ENCODE measurements at places on chromosomes 12 and 14.
A peak's percentile ranks its signal among the peaks of the same experiment; 100 is the strongest.

- DNase-seq: no peak
These were observed 7.4 kb downstream of the NKX2-1 start for GRCh38 chr14:36512585-36513003.

- DNase-seq: no peak
These were observed 85.8 kb upstream of the WSCD2 start for GRCh38 chr12:108043286-108043685.

GRCh38 chr12:77115471-77115870 is 50.1 kb upstream of the E2F7 start:
- DNase-seq: no peak

DNA sequence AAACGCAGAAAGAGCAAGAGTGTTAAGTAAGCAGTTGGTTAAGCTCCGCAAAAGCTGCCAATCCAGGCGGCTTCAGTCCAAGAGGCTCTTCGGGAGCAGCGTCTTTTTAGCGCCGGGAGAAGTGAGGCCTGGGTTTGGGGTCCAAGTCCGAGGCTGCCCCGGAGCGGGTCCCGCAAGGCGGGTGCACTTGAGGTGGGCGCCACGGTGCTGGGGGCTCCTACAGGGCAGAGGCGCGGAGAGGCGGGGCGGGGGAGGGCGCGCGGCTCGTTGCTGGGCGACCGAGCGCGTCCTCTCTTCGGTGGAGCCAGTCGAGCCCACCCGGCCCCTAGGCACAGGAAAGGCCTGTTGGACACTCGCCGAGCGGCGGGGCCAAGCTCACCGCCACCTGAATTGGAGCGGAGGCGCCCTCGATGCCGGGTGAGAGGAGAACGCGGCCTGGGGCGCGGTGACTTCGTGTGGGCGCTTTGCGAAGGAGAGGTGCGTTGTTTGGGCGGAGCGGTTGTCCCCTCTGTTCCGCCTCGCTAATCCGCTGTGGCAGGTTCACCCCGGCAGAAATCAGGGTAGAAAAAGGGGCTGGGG is 15.6 kb downstream of the TTC6 start:
- DNase-seq: no peak

- no peak for DNase-seq
These were observed 60.6 kb downstream of the SUDS3 start for GRCh38 chr12:118436986-118437385.

DNA sequence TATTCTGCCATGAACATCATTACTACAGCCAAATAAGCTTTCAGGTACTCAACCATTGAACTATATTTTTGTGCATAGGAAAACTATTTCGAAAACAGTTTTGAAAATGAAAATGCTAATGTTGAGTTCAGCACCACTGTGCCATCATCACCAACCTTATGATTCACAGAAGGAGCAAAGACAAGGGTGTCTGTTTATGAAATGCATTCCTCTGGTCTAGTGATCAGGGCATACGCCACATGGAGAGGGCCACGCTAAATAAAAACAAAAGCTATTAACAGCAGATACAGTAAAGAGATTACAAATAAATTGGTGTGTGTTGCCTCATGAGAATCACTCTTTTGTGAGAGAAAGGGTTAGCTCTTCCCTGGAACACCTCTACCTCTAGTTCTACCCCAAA is 43.2 kb upstream of the BMAL2 start:
- DNase-seq: no peak

DNA sequence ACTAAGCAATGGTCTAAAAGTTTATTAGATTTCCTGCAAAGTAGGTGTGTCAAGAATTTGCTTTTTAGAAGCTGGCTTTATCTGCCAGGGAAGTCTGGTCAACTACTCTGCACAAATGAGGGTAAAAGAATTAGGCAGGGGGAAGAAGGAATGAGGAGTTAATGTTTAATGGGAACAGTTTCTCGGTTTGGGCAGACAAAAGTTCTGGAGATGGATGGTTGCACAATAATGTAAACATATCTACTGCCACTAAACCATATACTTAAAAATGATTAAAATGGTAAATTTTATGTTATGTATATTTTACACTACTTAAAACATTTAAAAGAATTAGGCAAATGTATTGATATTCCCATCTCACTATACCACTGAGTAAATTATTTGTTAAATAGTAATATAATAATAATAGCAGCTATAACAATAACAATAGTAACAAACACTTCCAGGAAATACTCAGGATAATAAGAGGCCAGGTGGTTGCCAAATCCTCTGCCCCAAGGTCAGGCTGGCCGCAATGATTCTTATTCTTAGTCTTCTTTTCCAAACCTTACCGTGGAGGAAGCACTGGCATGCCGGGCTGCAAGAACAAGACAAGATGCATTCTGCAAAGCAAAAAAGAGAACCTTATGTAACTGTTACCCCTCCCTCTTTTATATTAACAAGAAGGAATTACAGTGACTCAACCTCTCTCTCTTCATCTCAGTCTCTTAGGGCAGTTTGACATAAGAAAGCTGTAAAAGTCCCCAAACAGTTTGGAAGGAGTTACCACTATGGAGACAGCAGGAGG is 13.9 kb downstream of the CS start:
- DNase-seq: no peak

DNA sequence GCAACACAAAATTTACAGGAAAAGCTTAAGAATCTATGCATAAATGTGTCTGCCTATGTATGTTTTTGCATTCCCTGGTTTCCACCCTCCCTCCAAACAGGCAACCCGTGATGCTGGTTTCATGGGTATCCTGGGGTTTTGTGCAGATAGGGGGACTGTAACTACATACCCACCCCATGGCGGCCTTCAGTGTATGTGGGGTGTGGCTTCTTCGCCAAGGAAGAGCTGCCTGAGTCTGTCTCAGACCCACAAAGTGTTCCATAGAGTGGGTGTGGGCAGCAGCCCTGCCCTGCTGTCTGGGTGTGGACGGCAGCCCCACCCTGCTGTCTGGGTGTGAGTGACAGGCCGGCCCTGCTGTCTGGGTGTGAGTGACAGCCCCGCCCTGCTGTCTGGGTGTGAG is 174.8 kb downstream of the ADGRD1 start:
- DNase-seq: no peak

DNA sequence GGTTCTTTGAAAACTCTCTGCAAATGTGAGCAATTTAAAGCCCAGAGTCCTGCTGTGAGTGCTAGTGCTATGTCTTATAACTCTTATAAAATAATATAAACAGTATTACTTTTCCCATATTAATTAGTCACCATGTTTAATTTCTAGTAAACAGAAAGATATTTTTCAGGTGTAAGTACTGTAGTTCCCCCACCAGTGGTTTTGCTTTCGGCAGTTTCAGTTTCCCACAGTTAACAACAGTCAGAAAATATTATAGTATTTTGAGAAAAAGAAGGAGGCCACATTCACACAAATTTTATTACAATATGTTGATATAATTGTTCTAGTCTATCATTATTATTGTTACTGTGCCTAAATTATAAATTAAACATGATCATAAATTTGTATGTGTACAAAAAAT is 800.5 kb downstream of the LRFN5 start:
- DNase-seq: no peak

- DNase-seq: peak; percentile 88
These were observed 77.8 kb downstream of the VCPKMT start for GRCh38 chr14:50038398-50039119.

GRCh38 chr12:106062693-106063092 is 76.1 kb downstream of the NUAK1 start:
- DNase-seq: no peak

Measured in epithelial cell of proximal tubule (primary cell).